ENCODE measurements at places on chromosomes 1 and 21.

GRCh38 chr21:43654806-43655489 lies 4.3 kb downstream of the HSF2BP start:
- no peak for DNase-seq

DNA sequence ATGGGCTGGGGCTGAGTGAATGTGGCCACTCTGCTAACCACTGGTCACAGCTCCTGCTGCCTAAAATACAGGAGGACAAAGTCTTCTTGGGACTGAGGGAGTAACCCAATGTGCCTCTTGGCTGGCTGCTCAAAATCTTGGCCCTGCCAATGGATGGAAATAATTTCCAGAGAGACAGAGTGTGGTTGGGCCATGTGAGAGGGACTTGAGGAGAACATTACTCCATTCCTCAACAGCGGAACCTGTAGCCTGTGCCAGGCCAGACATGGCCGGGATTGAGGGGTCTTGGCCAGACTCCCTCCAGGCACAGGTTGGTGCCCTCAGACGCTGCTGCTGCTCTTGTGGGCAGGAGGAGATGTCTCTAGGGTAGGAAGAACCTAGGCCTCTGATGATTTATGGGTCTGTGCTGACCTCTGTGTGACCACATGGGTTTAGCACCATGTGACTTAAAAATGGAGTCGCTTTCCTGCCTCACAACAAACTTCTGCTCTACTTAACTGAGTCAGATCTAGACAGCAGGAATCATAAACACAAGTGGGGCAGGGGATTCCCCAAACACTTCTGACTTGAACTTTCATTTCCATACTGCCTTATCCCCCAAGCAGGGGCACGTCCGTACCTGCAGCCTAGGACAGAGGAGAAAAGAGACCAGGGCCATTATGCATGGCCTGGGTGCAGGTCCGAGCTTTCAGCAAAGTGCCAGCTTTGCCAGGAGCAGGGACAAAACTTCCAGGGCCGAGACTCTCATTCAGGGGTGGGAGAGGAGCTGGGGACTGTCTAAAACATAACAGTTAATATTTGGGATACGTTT lies 79.2 kb downstream of the CD34 start:
- no peak for DNase-seq

DNA sequence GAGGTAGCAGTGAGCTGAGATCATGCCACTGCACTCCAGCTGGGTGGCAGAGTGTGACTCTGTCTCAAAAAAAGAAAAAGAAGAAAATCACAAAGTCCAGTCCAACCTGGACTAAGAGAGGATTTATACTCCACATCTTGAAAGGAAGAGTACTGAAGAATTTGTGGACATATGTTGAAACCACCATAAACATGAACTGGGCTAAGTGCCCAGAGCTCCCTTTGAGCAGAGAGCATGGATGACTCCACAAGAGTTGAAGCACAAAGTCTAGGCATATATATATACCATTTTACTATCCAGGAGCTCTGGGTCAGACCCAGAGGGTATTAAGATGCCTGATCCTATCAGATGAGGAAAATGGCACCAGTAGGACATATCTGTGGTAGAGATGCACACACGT lies 86.6 kb downstream of the OMA1 start:
- no peak for DNase-seq

DNA sequence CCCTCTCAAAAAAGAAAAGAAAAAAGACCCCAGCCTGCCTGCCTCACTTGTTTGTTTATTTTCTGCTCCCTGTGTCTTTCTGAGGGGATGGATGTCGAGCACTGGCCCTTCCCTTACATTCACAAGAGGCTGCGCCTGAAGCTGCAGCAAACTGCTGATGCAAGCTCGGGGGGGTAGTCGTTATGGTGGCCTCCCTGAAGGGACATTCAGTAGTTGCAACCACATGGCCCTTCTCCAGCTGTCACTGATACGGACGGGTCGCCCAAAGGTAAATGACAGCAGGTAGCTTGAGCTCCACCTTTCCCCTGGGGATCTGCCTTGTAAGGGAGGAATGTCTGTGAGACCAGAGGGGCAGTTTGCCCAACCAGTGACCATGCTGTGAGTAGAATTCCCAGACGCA lies 17.7 kb downstream of the PLEKHM2 start:
- no peak for DNase-seq

DNA sequence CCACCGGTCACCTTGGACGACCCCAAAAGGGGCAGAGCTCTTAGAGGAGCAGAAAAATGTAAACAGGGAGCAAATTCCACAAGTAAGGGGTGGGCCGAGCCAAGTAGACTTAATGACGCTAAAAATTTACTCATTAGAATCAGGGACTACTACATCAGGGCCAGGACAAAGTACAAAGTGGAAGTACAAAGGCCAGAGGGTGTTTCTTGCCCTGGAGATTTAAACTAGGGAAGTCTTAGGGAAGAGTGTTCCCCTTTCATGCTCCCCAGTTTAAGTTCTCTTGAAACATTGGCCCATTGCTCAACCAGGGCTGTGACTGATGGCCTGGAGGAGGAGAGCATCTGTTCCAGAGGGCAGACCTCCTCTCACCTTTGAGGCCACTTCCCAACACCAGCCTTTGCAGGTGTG lies 48.6 kb downstream of the BACH1 start:
- DNase-seq: no peak

- no peak for DNase-seq
Measured at GRCh38 chr1:14220324-14220723, 378.2 kb upstream of the KAZN start.

- DNase-seq: no peak
Measured at GRCh38 chr21:45113543-45113942, 39.2 kb downstream of the ADARB1 start.

DNA sequence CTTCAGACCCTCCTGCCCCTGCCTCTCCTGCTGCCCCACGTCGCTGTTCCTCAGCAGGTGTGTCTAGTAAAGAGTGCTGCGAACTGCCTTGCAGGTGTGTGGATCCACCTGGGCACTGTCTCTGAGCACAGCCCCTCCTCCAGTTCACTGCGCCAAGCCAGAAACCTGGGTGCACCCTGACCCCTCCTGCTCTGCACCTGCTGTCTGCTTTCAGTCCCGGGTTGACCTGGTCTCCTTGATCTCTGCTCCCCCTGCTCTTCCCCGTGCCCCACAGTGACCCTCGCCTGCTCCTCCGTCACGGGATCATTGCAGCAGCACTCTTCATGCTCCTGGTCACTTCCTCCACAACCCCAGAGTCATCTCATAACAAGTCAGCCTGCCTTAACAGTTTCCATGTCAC lies 6.5 kb downstream of the A3GALT2 start:
- no peak for DNase-seq

- DNase-seq: no peak
Measured at GRCh38 chr1:211842518-211842917, 12.0 kb upstream of the LPGAT1 start.

Measured in spinal cord (tissue), 10 donors.